ENCODE measurements at places on chromosomes 5 and 9.

DNA sequence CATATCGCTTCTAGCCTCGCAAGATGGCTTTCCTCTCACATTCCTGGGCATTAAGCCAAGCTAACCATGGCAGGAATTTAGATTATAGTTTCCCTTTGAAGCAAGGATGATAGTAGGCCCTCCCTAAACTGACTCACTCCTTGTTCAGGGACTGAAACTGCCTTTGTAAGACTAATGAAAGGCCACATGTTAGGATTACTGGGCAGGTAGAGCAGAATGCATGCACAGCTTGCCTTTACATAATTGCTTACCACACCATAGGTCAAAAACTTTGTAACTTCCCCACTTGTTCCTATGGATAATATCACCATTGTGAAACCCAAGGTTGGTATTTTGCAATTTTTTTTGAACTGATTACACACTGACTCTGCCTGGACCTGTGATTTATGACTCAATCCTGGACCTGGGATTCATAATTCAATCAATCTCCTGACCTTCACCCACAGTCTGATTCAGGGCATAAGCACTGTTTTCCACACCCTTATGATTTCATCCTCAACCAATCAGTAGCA, 41.0 kb upstream of the PRDM9 start:
- DNase-seq = no peak

DNA sequence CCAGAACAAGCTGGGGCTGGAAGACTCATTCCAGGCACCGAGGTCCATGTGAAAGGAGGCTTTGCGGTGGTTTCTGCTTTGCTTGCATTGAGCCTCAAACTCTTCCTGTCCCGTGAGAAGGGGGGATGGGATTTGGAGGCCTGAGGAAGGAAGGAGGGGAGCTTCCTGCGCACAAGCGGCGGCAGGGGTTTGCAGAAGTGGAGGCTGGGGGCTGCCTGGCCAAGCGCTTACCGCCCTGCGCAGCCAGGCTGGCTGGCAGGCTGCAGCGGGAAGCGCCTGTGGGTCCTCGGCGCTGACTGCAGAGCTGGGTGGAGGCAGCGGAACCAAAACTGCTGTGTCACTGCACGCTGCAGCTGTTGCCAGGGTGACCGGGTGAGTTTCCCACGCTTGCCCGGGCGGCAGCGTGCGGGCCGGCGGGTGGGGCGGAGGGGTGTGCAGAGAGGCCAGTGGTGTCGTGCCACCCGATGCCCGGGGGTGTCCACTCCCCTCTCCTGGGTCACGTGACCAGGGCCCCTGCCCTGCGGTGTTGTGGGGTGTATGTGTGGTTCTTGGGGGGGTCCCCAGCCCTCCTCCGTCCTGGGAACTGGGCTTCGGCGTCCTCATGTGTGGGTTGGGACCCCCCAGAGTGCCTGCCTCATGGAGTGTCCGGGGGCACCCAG, 81.0 kb downstream of the RXRA start:
- peak; percentile 43 for DNase-seq

GRCh38 chr9:112831281-112831851, 59.3 kb downstream of the SLC46A2 start:
- peak; percentile 84 for DNase-seq

- DNase-seq = no peak
These were observed 134.0 kb downstream of the GCNT1 start for GRCh38 chr9:76592974-76593347.

DNA sequence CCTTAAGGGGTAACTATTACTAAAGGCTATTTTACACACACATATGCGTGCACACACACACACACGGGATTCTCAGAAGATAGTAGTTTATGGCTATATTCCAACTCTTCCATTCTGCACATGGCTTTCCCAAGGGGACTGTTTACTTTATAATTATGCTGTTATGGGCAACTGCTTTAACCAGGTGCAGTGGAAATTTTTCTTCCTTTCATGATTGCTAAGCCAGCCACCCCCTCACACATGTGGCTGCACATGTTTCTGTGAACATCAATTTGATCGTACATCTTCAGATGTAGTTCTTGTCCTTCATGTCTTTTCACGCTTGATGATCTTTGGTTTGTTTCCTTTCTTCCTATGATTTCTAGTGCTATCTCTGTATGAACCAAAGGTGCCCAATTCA, 37.0 kb downstream of the MRPS30 start:
- DNase-seq = no peak

- DNase-seq = no peak
These were observed 55.9 kb downstream of the ADAM19 start for GRCh38 chr5:157519579-157520253.

Measured in G401 (cell line).